AG09319 (cell line): ENCODE measurements at places on chromosomes 12 and 14.
A peak's percentile ranks its signal among the peaks of the same experiment; 100 is the strongest.

DNA sequence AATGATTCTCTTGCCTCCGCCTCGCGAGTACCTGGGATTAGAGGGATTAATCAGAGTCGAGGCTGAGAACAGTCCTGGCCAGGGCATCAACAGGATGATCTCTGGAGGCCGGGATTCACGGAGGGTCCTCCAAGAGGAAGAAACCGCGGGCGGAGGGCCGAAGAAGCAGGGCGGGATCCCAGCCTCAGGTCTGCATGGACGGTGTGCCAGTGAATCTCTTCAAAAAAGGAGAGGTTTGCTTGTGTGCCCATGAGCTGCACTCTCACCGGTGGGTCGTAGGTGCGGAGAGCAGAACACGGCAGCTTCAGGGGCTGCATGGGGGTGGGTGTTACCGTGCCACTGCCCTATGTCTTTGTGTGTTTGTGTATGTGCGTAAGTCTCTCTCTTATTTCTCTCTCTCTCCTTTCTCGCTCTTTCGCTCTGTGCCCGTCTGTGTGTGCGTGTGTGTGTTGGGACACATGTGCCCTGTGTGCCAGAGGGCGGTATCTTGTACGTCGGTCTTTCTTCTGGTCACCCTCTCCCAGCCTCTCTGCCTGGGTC is 768.2 kb upstream of the ALG10B start:
- no peak for DNase-seq

GRCh38 chr12:89180496-89180895 is 171.8 kb downstream of the DUSP6 start:
- DNase-seq = no peak

GRCh38 chr12:73599268-73599667 is 938.4 kb upstream of the ATXN7L3B start:
- DNase-seq = no peak

DNA sequence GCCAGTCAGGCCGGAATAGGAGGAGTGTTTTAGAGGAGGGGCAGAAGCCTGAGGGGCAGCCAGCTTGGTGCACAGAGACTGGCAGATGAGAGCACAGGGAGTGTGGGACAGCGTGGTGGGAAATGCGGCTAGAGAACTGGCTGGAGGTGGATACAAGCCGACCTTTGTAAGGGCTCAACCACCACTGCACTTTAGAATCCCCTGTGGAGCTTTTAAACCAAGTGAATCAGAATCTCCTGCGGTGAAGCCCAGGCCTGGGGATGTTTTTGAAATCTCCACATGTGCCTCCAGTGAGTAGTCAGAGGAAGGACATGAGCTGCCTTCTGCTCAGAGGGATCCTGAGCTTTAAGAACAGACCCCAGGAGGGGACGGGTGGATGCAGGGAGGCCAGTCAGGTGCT is 10.9 kb upstream of the PCED1B start:
- DNase-seq = no peak

DNA sequence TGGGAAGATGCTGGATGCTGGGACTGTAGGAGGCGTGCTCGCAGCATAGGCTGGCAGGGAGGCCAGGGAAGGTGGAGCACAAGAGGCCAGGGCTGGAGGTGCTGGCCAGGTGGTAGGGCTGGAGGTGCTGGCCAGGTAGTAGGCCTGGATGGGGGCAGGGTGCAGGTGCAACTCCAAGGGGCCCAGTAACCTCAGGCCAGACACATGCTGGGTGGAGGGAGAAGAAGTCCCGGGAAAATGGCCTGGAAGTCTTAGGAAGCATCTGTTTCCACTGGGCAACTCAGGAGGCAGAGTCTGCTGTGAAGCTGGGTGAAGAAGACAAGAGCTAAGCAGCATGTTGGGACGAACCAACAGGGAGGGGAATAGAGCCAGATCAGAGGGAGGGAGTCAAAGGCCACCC is 665.2 kb downstream of the BCL11B start:
- DNase-seq = no peak

DNA sequence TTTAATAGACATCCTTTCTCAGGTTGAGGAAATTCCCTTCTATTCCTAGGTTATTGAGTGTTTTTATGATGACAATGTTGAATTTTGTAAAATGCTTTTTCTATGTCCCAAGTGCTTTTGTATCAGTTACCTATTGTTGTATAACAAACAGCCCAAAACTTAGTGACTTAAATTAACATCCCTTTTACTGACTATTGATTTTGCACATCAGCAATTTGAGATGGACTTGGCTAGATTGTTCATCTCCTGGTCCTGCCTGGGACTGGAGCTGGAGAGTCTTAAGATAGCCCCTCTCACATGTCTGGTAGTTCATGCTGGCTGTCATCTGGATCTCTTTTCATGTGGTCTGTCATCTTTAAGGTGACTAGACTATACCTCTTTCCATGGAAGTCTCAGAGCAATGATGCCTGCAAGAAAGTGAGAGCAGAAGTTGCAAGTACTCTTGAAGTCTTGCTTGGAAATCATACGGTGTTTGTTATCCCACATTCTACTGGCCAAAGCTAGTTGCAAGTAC is 132.6 kb downstream of the RPAP3 start:
- no peak for DNase-seq

DNA sequence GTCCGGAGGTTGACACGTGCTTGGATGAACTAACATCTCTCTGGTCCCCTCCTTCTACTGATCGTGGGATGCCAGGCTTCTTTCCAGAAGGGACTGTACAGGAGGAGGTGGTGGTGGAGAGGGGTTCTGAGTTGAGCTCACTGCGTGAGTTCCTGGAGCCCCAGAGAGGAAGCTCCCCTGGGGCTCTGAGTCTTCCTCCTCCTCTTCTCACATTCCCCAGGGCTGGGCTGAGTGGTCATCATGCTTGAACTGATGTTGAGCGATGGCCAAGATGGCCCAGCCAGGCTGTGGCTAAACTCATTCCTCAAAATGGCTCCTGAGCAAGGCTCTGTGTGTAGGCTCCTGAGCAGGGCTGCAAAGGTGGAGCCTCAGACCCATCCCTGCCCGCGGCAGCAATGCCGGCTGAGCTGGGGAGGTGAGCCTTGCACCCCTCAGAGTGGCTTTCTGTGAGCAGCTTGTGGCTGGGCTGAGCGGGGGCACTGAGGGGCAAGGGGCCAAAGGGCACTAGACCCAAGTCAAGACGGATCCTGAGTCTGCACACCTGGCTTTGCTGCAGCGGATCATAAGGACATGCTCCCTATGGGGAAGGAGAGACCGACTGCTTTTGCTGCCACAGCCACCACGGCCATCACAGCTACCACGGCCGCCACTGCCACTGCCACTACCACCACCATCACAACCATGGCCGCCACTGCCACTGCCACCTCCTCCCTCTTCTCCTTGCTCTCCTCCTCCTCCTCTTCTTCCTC is 35.4 kb downstream of the MEG3 start:
- DNase-seq = no peak

GRCh38 chr12:19273482-19274330 is 144.2 kb downstream of the PLEKHA5 start:
- DNase-seq = peak; percentile 92

DNA sequence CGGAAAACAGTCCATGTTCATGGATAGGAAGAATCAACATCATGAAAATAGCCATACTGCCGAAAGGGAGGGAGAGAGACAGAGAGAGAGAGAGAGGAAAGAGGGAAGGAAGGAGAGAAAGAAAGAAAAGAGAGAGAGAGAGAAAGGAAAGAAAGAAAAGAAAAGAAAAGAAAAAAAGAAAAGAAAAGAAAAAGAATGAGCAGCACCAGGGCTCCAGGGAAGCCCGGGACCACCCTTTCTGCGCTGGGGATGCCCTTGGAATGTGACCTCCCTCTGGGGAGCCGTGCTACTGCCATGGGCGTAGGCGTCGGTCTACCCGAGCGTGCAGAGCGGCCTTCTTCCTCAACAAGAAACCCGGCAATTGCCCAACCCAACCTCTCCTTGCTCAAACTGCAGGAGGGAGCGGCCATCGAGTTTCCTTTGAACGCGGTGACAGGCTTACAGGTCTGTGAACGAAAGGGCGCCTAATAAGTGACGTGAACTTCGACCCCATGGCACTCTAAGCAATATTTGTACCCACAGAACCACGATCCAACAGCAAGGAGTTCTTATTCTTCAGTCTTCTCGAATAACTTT is 16.9 kb downstream of the OR6S1 start:
- no peak for DNase-seq

DNA sequence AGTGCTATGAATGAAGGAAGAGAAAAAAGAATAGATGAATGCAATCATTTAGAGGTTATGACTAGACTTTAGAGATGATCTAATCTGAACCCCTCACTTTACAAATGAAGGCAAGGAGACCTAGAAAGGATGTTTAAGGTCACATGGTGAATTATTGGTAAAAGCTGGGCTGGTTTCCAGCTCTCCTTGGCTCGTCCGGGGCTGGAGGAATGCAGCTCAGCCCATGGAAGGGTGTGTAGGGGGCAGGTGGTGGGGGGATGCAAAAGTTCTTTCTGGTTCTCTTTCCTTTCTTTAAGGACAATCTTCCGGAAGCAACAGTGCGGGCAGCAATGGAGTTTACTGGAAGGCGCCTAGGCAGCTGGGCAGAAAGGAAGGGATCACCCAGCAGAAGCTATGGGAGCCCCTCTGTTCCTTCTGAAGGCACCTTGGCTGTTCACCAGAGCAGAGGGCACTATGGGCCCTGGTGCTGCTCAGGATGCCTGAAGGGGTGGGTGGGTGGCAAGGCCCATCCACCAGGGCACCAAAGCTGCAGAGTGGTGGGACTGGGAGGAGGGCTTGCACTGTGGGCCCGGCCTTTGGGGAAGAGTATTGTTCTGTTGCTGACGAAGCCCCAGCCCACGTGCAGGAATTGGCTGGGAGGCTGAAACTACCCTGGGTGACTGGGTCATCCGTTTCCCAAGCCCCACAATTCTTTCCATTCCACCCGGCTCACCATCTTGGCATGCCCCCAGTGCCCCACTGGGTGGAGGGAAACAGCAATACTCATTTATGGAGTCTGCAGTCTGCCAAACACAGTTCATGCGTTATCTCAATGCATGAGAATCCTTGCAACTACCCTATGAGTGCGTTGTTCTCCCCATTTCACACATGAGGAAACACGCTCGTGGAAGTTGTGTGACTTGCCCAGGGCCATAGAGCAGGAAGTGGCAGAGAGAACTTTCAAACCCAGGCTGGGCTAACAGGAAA is 78.2 kb downstream of the IRF2BPL start:
- no peak for DNase-seq

- DNase-seq = no peak
These were observed 762 bp downstream of the RABGGTA start for GRCh38 chr14:24270537-24271133.

DNA sequence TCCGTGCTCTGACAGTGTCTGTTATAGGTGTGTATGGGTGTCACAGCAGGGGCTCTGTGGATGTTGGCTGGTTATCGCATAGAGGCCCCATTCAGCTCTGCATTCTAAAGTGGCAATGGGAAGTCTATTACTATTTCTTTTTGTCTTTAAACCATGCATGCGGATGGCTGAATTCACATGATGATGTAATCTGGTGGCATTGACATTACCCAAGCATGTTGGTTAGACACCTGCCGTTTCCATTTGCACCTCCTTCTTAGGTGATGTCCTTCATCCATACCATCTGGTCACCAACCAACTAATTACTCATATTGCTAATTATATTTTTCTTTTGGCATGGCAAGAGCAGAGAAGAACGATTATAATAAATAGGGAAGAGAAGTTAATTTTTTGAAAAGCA is 270.8 kb upstream of the RGS6 start:
- DNase-seq = no peak

- no peak for DNase-seq
These were observed 6.4 kb downstream of the SLC2A13 start for GRCh38 chr12:40099423-40099853.

DNA sequence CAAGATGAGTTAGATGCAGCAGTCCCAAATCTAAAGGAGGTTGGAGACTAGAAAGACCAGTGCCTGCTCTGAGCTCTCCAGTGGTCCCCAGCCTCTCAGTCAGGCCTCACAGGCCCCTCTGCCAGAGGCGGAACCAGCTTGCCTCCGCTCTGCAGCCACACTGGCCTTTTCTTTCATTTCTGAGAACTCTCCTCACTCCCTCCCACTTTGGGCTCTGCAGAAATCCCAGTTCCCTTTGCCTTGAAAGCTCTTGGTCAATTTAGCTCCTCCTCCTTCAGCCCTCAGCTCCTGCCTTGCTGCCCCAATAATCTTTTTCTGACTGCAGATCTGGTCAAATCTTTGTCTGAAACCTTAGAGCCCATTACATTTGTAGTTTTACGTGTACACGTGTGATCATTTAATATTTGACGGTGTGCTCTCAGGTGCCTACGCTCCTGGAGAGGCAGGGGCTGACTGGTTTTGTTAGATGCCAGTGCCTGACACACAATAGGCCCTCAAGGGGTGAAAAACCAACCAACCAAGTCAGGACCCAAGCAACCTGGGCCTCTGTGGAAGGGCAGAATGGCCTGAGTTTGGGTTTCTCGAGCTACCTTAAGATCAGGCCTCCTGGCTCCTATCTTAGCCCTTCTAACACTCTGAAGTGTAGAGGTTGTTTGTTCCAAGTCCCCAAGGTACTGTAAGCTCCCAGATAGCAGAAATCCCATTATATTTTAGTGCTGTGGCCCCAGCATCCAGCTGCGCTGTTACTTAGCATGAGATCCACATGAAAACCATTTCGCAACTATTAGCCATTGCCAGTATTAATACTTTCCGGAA is 1.1 kb upstream of the NUDT4 start:
- DNase-seq = no peak

DNA sequence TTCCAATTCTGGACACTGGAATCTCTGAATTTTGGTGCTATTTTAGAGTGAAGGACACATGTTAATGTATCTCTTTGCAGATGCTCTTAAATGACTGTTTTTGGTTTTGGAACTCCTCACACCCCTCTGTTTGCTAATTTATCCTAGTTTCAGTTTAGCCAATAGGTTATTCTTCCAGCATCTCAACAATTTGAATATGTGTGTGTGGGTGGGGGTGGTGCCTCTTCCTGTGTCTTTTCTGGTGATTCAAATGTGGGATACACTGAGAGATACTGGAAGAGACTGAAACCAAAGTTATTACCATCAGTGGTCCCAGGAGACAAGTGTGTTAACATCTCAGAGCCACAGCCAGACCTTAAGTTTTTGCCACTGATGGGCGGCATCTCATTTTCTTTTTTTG is 1317.4 kb upstream of the TMEM132C start:
- DNase-seq = no peak

- DNase-seq = no peak
These were observed 21.6 kb downstream of the ASPG start for GRCh38 chr14:104107101-104107581.

DNA sequence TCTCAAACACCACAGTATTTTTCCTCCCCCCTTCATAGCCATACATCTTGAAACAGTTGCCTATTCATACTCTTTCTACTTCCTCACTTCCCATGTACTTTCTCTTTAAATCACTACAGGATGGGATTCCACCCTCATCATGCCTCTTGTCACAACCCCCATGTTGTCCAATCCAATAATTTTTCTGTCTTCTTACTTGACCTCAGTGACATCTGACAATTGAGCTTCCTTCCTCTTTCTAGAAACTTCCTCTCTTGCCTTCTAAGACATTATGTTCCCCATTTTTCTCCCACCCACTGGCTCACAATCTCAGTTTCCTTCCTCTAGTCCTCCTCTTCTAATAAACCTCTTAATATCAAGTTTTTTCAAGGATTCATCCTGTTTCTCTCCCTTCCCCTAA is 5.3 kb downstream of the C2CD5 start:
- DNase-seq = no peak

- no peak for DNase-seq
These were observed 11.1 kb upstream of the KRT7 start for GRCh38 chr12:52221912-52222457.
